ENCODE measurements at places on chromosomes 4 and X.

DNA sequence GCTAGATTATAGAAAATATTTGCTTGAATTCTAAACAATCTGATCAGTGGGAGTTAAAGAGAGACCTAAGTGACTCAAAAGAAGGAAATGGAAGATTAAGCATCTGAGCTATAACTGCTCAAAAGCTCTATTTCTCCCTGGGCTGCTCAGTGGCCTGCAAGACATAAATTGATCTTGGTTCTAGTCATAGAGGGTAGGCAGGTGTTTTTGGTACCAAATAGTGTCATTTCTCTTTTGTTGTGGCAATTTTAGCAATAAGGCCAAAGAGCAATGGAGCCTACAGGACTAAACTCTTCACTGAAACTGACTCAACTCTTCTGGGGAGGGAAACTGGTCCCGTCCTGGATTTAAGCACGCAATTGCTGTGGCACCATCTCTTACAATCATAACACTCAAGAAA, 33.9 kb upstream of the BMP2K start:
- DNase-seq, result no peak

DNA sequence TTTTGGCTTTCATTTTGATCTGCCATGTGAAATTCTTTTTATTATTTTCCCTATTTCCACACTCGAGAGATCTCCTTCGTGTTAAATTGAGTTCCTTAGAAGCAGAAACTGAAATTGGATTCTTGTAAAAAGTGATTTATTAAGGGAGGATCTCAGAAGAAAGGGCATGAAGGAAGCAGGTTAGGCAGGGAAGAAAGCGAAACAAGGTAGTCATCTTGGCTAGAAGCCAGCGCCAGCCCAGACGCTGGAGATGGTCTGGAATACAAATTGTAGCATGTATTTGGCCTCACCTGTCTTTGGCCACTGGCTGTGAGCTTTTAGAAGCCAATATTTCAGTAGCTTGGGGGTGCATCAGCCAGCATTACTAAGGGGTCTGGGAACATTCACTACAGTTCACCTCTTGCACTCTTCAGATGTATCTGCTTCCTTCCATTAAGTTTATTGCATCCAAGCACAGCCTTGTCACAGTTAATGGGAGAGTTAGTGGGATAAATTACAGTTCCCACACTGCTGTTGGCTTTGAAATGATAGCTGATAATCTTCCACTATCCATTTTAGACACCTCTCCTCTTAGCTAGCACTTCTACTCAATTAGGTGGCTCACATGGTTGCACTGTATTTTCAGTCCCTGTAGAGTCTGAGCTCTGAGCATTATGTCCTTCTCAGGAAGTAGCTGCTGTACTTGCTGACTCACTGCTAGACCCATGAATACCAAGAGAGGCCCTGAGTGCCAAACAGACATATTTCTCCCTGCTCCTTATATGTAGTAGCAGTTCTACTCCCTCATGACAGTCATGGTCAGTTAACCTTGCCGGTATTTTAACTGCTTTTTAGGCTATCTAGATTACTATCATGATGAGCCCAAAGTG, 14.6 kb downstream of the GRXCR1 start:
- DNase-seq, result no peak

DNA sequence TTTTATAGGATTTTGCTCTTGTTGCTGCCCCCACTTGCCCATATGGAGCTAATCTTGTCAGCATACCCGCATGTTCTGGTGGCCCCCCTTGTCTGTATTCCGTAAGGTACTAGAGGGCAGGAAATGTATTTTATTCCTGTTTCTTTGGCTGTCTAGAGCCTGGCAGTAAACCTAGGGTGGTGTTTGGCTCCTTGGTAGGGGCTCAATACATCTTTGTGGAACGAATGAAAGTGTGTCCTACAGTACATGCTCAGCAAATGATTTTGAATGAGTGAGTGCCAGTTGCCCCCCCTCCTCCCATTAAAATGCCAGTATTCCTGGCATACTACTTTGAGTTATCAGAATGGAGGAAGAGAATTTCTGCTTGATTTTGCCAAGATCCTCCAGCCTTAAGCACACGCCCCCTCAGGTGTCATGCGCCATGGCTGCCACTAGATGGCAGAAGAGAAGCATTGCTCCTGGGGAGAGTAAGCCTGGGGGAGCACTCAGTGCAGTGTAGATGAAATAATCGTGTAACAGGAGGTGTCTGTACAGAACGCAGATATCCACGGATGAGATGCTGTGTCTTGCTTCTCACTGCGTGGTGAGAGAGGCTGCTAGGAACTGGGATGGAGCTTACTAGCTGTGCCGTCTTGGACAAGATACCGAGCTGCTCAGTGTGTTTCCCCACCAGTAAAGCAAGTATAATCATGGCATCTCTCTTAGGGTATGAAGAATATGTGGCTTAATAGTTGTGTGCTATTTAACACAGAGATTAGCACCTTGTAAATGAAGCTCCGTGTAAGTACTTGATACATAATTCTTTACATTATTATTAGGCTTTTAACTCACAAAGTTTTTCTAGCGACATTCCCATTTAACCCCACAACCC, 17.2 kb upstream of the RNF212 start:
- DNase-seq, result peak; percentile 59

- DNase-seq, result no peak
Measured at GRCh38 chr4:25356068-25356467, 21.0 kb upstream of the ANAPC4 start.

- DNase-seq, result no peak
Measured at GRCh38 chr4:160848901-160849760, 1314.7 kb downstream of the FSTL5 start.
